ENCODE measurements at places on chromosomes 16 and 17.
A peak's percentile ranks its signal among the peaks of the same experiment; 100 is the strongest.

DNA sequence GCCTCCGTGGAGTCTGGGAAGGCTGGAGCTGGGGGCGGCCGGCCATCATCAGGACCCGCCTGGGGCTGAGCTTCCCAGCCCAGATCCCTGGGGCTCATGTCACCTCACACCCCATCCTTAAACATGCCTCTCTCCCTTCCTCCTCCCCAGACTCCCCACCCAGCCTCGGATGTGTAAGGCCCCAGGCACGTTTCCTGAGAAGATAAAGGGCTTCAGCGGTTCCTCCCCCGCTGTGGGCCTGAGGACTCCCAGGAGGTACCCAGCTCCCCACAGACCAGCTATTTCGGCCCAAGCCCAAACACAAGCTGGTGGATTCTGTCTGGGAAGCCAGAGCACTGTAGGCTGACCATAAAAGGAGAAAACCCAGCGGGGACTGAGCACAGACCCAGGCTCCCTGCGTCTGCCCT is 49.2 kb downstream of the MYH11 start:
- no peak for DNase-seq

- DNase-seq: peak; percentile 51
These were observed 72.7 kb downstream of the ABCC1 start for GRCh38 chr16:16021988-16022682.

- peak; percentile 88 for DNase-seq
These were observed 183.2 kb downstream of the C16orf78 start for GRCh38 chr16:49556606-49557446.

DNA sequence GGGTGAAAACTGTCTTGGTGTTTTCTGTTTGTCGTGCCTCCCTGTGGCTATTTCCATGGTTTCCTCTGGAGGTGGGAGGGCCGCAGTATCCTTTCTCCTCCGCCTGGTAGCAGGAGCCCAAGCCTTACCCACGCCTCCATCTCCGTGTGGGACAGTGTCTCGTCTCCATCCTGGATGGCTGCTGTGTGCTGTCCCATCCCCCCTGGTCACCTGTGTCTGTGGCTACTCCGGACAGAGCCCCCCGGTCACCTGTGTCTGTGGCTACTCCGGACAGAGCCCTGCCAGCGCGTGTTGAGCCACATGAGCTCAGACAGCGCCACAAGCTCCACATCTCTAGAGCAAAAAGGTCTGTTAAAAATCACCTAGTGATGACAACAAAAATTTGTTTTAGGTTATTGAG is 198.2 kb upstream of the CHMP6 start:
- no peak for DNase-seq

GRCh38 chr16:10968498-10968897 is 24.1 kb downstream of the CLEC16A start:
- no peak for DNase-seq

DNA sequence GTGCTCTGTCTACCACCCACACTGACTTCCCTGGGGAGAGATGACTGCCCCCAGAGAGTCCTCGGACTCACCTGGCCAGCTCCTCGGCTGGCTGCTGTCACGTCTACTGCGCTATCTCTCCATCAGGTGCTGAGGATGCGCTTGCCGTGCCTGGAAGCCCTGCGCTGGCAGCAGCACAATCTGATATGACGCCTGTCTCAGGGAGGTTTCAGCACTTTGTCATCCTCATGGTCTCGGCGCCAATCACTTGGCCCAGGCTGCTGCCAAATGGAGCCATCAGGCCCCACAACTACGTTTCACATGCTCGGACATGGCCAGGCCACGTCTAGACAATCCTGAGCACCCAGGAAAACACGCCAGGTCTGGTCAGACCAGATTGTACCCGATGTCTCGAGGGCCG is 46.7 kb downstream of the FOXL1 start:
- DNase-seq: no peak

DNA sequence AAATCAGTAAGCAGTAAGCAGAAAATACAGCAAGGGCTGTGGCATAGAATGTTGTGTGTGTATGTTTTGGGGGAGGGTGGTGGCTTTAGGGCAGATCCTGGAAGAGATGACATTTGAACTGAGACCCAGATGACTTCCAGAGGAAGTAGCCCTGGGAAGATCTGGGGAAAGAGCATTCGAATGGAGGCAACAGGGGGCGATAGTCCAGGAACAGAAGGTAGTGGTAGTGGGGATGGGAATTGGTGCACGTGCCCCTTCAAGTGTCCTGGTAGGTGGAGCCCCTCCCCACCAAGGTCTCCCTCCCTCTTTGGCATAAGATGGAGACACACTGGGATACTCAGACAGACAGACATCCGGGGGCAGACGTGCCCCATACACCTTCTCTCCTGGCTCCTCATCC is 14.1 kb downstream of the ARHGEF15 start:
- DNase-seq: no peak

DNA sequence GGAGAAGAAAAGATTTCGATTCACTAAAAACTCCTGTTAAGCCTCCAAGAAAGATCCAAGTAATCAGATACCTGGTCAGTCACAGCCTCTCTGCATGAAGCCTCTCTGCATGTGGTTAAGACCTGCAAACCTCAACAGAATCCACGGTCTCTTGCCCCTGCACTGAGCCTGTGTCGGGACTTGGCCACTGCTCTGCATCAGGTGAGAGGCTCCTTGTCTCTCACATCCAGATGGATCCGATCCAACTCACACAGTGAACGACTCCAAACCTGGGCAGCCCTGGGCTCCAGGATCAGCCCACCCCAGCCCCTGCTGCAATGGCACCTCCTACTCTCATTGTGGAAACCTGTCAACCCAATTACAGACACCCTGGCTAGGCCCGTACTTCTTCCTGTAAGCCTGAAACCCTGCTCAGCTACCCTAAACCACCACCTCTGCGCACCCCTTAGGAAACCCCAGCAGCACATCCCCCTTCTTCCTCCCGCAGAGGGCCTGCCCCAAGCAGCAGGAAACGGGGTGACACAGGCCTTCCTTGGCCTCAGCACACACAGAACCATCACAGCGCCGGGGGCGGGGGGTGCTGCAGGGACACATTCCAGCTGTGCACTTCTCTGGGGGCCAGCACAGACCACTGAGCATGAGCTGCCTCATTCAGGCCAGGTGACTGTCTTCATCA is 129.5 kb downstream of the ANKRD11 start:
- no peak for DNase-seq

DNA sequence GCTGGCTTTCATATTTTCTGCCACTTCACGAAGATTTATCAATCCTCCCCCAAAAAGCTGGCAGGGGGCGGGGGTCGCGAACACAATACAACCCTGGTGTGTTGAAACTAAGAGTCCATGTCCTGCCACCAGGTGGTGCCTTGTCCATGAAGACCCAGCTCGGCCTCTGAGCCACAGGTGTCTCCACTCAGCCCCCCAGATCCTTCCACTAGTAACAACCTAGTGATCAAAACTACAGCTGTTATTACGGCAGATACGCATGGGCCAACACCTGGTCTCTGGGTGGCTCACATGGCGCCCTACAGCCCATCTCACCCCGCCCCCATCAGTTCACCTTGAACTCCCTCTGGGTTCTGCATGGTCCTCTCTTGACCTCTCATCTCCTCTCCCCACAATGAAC is 27.7 kb downstream of the USP7 start:
- DNase-seq: peak; percentile 56

DNA sequence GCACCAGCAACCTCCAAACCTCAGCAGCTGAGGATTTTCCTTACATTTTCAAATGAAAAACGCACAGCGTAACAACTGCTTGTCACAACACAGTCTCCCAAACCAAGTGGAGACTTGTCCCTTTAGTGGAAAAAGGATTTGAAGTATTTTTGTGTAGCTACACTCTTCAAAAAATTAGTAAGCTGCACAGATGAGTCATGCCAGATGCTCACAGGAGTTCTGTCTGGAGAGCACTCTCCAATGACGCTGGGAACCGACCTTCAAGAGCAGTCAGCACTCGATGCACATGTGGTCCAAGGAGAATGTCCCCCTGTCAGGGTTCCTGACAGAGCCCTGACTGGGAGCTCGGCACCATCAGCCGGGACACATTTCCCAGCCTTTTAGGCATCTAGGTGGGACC is 39.8 kb downstream of the MAP1LC3B start:
- no peak for DNase-seq

DNA sequence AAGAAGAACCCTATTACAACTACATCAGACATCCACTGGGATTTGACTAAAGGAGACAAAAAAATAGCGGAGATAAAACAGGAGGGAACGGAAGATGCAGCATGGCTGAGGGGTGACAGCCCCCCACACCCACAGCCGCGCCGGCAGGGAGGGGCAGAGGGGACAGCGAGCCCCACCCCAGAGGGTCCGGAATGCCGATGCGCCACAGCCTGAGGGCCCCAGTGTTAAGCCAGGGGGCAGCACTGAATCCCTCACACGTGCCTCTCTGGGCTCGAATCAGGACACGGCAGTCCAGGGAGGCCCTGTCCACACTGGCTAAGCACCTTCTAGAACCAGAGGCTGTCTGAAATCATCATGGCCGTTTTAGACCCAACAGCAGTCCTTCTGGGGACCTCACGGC is 18.8 kb downstream of the MAP1LC3B start:
- no peak for DNase-seq

DNA sequence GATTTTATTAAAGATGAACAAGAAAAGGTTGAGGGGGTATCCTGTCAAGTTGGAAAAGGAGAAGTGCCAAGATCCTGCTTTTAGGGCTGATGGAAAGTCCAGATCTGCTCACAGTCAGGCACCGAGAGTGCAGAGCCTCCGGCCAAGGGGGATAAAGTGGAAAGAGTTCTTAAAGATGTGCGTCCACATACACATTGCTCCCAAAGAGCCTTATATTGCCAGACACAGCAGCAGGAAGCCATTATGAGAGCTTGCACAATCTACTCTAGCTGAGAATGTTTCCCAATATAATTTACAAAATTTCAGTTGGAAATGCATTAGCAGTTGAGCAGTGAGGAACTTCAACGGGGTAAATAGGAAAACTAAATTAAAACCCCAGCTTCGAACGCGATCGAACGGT is 95.6 kb downstream of the SALL1 start:
- no peak for DNase-seq

GRCh38 chr16:56744996-56745640 is 15.2 kb downstream of the NUP93 start:
- DNase-seq: no peak

GRCh38 chr16:55815320-55815719 is 17.6 kb downstream of the CES1 start:
- no peak for DNase-seq

GRCh38 chr17:2040942-2041560 is 771 bp upstream of the OVCA2 start:
- no peak for DNase-seq

- DNase-seq: peak; percentile 93
These were observed at the start of gene NECAB2 for GRCh38 chr16:83967838-83968305. Gene NECAB2, plus strand, starts transcription at chr16:83968244. Its CDS starts 405 bp downstream, at chr16:83968649.

GRCh38 chr17:609232-609810 is 105.3 kb downstream of the VPS53 start:
- DNase-seq: no peak

DNA sequence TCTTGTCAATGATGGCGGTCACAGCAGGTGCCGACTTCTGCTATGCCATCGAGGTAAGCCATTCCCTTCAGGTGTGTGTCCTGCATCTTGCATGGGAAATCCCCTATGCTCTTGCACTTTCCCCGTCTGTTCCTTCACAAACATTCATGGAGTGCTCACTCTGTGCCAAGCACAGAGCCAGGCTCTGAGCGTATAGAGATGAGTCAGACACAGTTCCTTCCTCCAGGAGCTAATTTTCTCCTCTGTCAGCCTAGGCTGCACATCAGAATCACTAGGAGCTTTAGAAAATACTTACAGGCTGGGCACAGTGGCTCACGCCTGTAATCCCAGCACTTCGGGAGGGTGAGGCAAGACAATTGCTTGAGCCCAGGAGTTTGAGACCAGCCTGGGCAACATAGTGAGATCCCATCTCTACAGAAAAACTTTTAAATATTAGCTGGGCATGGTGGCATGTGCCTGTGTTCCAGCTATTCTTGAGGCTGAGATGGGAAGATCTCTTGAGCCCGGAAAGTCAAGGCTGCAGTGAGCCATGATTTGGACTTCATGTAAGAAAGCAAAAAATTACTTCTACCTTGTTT is 14.1 kb downstream of the PRMT7 start:
- no peak for DNase-seq

- DNase-seq: no peak
These were observed 243.9 kb upstream of the TBX2 start for GRCh38 chr17:61155590-61156237.

GRCh38 chr17:82124101-82124500 is 26.1 kb upstream of the FASN start:
- no peak for DNase-seq

GRCh38 chr17:2084036-2084765 is 29.3 kb downstream of the HIC1 start:
- DNase-seq: no peak

DNA sequence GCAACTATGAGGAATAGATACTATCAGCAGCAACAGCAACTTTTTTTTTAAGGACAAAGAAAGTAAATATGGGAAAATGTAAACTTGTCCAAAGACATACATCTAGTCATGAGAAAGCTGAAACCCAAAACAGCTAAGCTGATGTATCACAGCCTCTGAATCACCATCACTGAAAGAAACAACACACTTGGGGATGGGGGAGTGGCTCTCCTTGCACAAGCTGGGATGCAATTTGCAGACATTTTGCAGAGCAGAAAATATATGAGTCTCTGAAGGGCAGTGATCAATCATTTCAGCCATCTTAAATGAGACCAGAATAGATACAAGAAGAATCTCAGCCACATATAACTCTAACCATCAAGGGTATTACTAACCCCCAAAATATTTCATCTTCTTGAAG is 79.1 kb downstream of the GRIN2A start:
- no peak for DNase-seq

DNA sequence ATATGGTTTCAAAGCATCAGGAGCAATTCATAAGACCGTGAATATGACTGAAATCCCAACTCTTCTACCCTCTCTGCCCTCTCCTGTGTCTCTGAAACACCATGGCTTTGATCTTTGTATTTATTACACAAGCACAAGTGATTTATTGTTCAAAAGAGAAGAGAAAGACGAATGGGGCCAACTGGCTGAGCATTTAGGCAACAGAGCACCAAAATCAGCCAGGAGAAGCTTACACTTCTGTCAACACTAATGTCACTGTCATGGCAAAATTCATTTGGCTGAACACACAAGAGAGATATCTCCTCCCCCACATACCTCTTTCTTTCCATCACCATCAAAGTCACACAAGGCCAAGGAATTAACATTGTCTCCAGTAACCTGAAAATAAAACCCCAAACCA is 9.3 kb downstream of the BBS2 start:
- DNase-seq: no peak

DNA sequence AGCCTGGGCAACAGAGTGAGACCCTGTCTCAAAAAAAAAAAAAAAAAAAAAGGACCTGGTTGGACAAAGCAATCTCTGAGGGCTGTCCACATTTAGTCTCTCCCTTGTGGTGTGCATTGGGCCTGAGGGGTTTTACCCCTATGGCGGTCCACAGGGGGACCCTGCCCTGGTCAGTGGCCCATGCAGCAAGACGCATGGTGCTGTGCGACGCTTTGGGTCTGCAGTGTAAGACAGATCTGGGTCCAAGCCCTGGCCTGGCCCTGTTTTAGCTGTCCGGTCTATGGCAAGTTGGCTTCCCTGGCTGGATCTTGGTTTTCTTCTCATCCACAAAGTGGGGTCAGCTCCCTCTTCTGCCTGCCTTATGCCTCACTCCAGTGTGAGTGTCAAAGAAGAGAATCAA is 123.2 kb upstream of the NLRP1 start:
- DNase-seq: no peak

GRCh38 chr17:55386796-55387332 is 34.8 kb downstream of the MMD start:
- DNase-seq: no peak
